ENCODE measurements at places on chromosomes 3 and 15. TPM values are rescaled to one million over a fixed set of nuclear protein-coding genes. Genes with fewer than 3 reads are reported as not detected.

Gene GOLGA6L7
- 13.6 TPM for total RNA-seq

Gene DPPA4
- 14.6 TPM for total RNA-seq

Gene SCG3
- 1.3 TPM for total RNA-seq

Gene CHCHD4
- 13.3 TPM for total RNA-seq

Gene SLC22A14
- 9.4 TPM for total RNA-seq

Gene ACTC1
- total RNA-seq, result 1.2 TPM

Gene FOXB1
- 1.5 TPM for total RNA-seq

Gene GRAMD2A
- 1.4 TPM for total RNA-seq

Gene KIF15
- total RNA-seq, result 10.1 TPM

Gene TM4SF18
- total RNA-seq, result 1.2 TPM

Gene C15orf62
- not detected for total RNA-seq

Gene CEP63
- 45.5 TPM for total RNA-seq

Gene SAMMSON
- 3.8 TPM for total RNA-seq

Gene CCR3
- total RNA-seq, result not detected

Gene ITPKA
- 21.3 TPM for total RNA-seq

Gene PCSK6
- total RNA-seq, result 95.4 TPM

Gene CBLB
- total RNA-seq, result 73.6 TPM

Gene MED12L
- 18.5 TPM for total RNA-seq

Gene SECISBP2L
- total RNA-seq, result 76.1 TPM

Gene ASTE1
- total RNA-seq, result 13.0 TPM

All from testis (tissue), 5 donors.